ENCODE measurements at places on chromosomes 13 and 19.
A peak's percentile ranks its signal among the peaks of the same experiment; 100 is the strongest.

GRCh38 chr19:3801412-3802096 is 15.4 kb upstream of the MATK start:
- no peak for DNase-seq

DNA sequence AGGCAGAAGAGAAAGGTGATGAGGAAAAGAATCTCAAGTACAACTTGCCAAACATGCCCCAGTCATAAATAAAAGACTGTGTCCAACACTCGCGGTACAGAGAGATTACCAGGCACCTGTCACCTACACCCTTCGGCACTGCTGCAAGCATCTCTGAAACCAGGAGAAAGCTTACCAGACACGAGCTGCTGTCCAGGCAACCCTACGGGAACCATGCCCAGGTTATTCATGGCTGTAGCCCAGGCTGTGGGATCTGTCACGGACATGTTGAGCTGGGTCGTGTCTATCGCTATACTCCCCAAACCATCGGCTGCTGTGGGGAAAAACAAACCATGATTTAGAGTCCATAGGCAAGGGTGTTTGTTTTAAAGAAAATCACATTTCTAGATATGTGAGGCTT is 375.0 kb downstream of the ENOX1 start:
- DNase-seq: no peak

DNA sequence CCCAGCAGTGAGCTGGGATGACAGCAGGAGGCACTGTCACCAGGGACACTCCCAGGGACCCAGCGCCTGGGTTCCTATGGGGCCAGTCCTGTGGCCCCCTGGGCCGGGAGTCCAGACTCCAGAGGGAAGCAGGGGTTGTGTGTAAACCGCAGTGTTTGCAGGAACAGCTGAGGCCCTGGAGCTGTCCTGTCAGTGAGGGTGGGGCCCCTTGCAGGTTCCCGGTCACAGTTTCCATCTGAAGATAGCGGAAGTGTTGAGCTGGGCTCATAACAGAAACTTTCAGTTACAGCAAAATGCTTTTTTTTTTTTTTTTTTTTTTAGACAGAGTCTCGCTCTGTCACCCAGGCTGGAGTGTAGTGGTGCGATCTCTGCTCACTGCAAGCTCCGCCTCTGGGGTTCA is 17.7 kb upstream of the CSNK1G2 start:
- DNase-seq: peak; percentile 48

GRCh38 chr13:48542138-48542537 is 9.3 kb upstream of the RCBTB2 start:
- DNase-seq: no peak

DNA sequence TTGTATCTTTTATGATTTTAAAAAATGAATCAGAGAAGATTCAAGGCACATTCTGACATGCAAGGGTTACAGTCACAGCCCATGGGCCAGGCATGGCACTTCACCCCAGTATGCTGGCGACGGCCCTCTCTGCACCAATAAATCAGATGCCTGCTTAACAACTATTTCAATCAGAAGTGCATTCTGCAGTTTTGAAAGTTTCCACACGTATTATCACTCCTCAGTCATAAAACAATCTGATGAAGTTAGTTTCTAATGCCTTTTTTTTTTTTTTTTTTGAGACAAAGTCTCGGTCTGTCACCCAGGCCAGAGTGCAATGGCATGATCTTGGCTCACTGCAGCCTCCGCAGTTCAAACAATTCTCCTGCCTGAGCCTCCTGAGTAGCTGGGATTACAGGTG is 28.3 kb upstream of the FFAR2 start:
- no peak for DNase-seq

DNA sequence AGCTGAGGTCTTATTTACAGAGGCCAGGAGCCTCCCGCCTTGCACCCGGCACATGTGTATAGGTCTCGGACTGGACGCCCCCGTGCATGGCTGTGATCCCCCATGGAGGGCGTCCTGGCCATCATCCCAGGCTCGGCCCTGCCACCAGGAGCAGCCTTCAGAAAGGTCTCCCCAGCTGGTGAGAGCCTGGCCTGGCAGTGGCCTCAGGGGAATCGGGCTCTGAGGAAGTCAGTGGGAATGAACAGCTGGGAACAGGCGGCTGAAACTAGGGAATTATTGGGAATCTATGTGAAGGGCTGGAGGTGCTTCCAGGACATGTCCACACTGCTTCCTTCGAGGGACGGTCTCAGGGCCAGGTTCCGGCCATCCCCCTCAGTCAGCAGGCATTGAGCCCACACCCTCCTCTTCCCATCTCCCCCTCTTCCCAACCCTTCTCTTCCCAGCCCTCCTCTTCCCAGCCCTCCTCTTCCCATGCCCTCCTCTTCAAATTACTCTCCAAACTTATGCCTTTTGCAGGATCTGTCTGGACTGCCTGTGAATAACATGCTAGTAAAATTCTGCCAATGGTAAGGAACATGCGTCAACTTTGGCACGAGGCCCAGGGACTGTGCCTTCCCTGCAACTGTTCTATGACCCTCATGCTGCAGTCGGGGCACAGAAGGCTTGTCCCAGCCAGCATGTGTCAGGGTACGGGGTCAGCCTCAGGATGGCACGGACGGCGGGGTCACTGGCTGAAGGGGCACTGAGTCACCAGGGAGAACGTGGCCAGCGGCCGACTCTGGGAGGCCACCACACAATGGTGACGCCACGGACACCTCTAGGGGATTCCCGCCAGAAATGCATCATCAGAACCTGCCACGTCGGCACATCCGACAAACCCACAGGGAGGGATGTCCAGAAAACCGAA is 24.2 kb upstream of the C13orf46 start:
- DNase-seq: no peak

Measured in NAMALWA (cell line).